ENCODE measurements at places on chromosomes 13 and 19.
A peak's percentile ranks its signal among the peaks of the same experiment; 100 is the strongest.

- DNase-seq = no peak
Measured at GRCh38 chr19:5580161-5580571, 12.4 kb upstream of the TINCR start.

GRCh38 chr13:24194447-24194846 is 33.9 kb downstream of the SPATA13 start:
- no peak for DNase-seq

DNA sequence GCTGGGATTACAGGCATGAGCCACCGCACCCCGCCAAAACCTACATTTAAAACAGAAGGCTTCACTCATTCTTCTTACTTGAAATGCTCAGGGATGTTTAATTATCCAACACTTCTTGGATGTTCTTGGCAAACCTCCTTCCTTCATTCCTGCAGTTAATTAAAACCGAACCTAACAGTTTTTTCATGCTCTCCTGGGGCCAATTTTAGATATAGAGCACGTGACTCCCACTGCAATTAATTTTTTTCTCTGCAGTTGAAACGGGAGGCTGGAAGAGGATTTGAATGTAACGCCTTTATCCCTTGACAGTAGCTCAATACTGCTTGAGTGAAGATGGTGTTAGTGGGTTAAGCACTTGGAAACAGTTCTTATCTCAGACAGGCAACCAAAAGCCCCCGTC is 4.6 kb upstream of the ACTL9 start:
- no peak for DNase-seq

DNA sequence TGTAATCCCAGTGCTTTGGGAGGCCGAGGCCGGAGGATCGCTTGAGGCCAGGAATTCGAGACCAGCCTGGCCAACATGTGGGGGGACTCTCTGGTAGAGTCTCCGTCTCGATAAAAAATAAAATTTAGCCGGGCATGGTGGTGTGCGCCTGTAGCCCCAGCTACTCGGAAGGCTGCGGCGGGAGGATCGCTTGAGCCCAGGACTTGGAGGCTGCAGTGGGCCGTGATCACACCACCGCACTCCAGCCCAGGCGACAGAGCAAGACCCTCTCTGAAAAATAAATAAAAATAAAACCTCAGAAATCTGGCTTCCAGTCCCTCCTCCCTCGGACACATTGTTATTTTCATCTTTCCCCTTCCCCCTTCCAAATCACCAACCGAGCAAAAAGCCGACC is 332 bp downstream of the IRGQ start:
- no peak for DNase-seq

DNA sequence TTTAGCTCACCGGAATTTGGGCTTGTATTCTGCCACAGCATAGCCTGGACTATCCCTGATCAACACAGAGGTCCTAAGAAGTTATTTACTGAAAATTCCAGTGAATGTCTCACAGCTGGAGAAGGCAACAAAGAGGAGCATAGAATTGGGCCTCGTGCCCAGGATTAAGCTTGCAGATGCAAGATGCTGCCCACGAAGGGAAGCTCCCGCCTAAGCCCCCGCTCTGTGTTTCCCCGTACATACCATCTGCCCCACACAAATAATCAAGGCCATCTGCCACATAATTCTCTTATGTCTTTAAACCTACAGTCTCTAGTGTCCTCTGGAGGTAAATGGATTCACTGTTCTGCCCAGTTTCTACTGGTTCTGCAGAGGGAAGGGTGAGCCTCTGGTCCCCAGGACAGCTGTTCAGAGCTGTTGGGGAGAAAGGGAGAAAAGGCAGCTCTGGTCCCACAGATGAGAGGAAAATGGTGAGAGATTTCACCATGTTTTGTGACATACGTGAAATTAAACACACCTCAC is 7.4 kb upstream of the TPP2 start:
- DNase-seq = no peak

GRCh38 chr13:78786459-78786858 is 127.5 kb upstream of the OBI1 start:
- no peak for DNase-seq

DNA sequence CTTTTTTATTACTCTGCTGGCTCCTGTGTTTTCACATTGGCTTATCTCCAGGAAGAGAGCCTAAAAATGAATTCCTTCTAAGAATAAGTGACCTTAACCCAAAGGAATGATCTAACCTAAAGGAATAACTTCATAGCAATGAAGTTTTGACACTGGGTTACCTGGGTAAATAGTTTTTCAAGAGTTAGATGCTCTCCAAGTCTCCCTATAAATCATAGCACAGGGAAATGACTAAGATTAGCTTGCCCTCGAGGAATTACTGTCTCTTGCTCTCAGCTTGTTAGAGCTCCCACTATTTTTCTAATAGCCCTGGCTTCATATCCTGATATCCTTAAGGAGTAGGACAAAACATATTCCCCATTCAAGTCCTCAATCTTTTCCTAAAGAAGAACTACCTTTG is 66.3 kb downstream of the SPRY2 start:
- DNase-seq = no peak

DNA sequence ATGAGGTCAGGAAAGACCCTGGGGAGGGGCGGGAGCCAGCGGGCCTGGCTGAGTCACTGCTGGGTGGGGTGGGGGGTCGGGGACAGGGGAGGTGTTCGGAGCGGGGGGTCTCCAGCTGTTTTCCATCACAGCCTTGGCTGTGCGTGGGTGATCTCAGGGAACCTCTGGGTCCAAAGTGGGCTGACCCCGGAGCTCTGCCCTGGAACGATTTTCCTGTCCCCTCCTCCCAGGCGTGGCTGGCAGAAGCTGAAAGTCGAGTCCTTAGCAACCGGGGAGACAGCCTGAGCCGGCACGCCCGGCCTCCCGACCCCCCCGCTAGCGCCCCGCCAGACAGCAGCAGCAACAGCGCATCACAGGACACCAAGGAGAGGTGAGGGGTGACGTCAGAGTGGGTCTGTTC is 10.6 kb downstream of the TRIP10 start:
- DNase-seq = no peak

- no peak for DNase-seq
Measured at GRCh38 chr19:28737021-28737895, 475.7 kb downstream of the UQCRFS1 start.

GRCh38 chr13:34179927-34180326 is 362.0 kb downstream of the RFC3 start:
- no peak for DNase-seq

GRCh38 chr13:78602561-78603239 is 652 bp downstream of the POU4F1 start:
- DNase-seq = no peak

DNA sequence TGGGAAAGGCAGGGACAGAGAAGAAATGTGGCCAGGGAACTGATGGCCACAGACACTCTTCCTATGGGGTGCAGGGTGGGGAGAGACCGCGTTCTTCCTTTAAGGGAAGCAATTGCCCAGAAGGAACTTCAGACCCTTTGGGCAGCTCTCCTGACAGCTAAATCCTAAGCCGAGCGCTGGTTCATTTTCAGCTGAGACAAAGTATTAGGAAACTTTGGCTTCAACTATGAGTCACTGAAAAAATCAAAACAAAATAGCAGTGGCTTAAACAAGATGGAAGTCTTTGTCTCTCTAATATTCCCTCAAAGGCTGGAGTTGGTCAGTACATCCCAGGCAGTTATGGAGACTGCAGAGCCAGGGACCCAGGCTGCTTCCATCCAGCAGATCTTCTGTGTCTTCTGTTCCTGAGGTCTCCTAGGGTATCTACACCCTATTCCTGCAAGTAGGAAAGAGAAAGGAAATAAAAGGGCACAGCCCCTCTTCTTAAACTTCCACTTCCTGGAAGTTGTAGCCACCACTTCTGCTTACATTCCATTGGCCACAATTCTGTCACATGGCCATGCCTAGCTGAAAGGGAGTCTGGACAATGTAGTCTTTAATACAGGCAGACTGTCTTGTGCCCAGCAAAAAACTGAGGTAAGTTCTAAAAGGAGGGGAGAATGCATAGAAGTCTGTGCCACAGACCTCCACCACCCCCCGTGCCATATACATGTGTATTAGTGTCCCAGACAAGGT is 163.5 kb downstream of the KATNAL1 start:
- peak; percentile 74 for DNase-seq

DNA sequence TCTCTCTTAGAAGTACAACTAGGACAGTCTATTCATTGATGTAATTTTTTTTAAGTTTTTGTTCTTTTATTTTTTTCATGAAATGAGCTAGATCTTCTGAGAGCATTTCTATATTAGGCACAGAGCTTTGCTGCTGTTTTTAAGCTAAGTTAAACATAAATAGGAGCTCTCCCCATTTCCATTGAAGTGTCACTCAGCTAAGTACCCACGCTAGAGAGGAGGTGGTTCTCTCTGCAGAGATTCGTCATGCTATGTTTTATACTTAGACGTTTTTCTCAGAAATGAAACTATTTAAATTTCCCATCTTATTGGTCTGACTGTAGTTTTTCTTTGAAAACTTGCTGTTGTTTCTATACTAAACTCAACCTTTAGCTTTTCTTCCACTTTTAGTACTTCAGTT is 271.5 kb downstream of the PCDH9 start:
- DNase-seq = no peak

- DNase-seq = no peak
Measured at GRCh38 chr13:113186061-113186900, 22.2 kb downstream of the PCID2 start.

DNA sequence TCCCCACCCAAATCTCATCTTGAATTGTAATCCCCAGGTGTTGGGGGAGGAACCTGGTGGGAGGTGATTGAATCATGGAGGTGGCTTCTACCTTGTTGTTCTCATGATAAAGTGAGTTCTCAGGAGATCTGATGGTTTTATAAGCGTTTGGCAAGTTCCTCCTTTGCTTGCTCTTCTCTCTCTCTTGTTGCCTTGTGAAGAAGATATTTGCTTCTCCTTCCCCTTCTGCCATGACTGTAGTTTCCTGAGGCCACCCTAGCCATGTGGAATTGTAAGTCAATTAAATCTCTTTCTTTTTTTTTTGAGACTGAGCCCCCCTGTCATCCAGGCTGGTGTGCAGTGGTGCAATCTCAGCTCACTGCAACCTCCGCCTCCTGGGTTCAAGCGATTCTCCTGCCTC is 34.4 kb downstream of the VSTM1 start:
- no peak for DNase-seq

DNA sequence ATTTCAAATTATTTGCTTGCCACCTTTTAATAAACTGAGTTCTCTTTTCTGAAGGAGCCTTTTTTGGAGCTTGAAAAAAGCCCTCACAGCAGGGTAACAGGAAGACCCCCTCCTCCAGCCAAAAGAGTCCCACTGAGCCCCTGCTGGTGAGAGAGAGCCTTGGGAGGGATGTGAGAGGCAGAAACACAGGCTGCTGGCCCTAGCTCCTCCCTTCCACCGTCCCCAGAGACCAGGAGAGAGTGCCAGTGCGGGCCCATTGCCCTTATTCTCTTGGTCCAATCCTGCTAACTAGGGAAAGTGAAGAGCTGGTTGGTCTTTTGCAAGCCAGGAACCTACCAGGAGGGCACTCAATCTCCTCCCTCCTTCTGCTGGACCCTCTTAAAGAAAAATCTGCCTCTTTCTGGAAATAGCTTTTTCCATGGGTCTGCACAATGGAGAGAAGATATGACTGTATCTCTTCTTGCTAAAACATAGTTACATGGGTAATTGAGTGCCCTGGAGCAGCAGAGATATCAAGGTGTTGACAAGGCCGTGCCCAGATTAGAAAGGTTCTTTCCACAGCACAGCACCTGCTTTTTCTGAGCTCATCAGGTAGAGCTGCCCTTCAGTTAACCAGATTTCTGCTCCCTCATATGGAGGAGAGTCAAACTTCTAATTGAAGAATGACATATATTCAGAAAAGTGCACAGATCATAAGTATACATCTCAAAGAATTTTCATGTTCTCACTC is 113.9 kb downstream of the LRCH1 start:
- no peak for DNase-seq

DNA sequence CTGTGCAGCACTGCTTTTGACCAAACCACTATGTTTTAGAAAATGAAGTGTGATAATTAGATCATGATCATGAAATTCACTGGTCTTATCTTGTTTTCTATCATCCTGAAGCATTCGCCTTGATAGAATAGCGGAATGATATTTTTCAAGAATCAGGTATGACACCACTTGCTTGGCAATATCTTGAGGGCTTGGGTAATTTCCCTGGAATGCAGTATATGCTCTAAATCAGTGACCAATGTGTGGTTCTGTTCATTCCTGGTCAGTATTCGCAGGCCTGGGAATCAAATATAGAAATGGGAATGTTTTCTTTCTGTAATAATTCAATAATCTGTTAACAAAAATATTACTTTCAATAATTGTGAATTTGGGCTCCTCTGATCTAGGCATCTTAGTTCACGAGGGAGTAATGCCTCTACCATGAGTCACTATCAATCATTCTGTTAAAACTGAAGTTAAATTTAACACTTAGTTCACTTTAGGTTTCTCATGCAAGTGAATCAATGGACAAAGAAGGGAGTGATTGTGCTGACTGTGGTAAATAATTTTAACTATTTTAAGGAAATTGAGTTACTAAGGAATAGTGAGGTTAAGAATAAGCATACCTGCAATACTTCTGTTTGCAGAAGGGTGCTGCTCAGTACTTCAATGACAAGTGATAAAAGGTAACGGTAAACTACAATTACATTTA is 137.9 kb downstream of the PCDH20 start:
- no peak for DNase-seq

- DNase-seq = no peak
Measured at GRCh38 chr19:49216071-49216470, 58.5 kb downstream of the TRPM4 start.

GRCh38 chr13:63636316-63636993 is 2220.8 kb upstream of the PCDH20 start:
- DNase-seq = no peak

DNA sequence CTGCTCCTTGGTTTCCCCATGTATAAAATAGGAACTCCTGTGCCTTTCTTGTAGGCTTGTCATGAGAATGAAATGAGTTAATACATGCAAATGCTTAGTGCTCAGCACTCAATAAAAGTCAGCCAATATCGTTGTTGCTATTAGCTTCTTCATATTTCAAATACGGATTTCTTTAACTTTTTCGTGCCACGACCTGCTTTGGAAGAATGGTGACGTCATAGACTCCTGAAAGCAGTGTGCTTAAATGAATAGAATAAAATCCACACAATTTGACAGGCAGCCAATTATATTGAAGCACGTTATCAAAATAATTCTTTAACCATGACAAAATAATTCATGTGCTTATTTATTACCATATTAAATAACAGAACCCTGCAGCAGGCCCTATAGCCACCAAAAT is 26.6 kb upstream of the CDC16 start:
- DNase-seq = no peak

GRCh38 chr13:101520672-101521071 is 68.2 kb downstream of the ITGBL1 start:
- peak; percentile 76 for DNase-seq

- no peak for DNase-seq
Measured at GRCh38 chr13:59584101-59584500, 579.6 kb downstream of the DIAPH3 start.

- DNase-seq = no peak
Measured at GRCh38 chr13:114146173-114146572, 13.8 kb upstream of the RASA3 start.

DNA sequence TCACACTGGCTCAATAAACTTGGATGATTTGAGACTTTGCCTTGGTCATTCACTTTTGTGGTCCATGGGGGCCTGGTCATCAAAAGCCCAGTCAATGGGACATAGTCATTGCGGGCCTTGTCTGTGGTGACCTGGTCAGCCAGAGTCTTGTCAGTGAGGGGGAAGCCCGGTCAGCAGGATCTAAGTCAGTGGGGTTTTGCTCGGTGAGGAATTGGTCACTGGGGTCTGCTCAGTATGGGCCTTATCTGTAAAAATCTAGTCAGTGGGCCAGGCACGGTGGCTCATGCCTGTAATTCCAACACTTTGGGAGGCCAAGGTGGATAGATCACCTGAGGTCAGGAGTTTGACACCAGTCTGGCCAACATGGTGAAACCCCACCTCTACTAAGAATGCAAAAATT is 63.7 kb upstream of the TPM4 start:
- DNase-seq = no peak

- no peak for DNase-seq
Measured at GRCh38 chr19:40685563-40685962, 4.9 kb downstream of the NUMBL start.

Measured in activated CD8-positive, alpha-beta memory T cell treated with anti-CD3 and anti-CD28 coated beads, Interleukin-2, amount 10 ng/mL, durations not matched to agents 7 days and 5 days (primary cell).